ENCODE measurements at places on chromosomes 12 and 14.

DNA sequence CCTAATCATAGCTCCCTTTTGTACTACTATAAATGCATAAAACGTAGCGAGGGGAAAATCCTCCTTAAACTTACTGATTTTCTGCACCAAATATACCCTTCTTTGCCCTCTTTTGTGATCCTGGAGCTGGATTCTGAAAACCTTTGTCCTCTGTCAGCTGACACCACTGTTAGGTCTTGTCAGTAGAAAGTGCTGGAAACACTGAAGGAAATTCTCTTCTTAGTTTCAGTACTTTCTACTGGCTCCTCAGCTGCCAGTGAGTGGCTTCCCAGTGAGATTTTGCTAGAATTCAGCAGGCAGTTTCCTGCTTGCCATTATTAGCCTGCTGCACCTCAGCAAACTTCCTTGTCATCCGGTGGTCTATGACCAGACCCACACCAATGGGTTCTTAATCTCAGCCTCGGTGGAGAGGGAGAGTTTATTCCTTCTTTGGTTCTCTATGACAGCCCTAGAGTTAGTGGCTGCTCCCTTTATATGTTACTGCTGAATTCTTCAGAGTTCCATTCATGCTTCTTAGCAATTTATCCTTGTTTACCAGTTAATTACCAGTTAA is 476.2 kb downstream of the FSCB start:
- DNase-seq = no peak

- no peak for DNase-seq
Observed at GRCh38 chr12:16307856-16308475, 30.5 kb upstream of the SLC15A5 start.

DNA sequence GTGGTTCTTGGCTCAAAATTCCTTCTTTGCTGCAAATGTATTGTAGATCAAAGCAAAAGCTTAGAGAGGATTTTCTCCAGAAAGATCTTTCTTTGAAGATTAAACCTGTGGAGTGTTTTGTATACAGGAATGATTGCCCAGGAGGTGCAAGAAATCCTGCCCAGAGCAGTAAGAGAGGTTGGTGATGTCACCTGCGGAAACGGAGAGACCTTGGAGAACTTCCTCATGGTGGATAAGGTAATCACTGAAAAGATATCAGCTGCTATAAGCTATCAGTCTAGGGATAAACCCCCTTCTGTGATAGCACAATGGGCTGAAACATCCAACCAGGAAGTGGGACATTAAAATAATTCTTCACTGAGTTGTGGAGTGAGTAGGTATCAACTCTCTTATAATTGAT is 85.7 kb downstream of the MYRFL start:
- no peak for DNase-seq

DNA sequence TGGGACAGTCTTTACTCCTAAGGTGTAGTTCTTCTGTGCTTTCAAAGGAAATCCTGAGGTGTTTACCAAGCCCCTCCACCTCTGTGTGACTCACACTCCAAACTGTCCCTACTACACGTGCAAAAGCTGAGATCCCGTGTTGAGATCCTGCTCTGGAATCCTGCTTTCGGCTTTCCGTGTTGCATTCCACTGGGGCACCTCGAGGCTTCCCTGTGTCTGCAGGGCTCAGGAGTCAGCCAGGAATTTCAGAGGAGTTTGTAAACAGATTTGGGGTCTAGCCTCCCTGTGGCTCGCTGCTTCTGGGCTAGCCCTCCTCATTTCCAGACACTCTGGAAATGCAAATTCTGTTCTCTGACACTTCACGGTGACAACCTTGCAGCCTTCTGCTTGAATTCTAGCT is 48.4 kb downstream of the CACNA2D4 start:
- DNase-seq = no peak

GRCh38 chr12:1250641-1251040 is 259.6 kb downstream of the ERC1 start:
- no peak for DNase-seq

DNA sequence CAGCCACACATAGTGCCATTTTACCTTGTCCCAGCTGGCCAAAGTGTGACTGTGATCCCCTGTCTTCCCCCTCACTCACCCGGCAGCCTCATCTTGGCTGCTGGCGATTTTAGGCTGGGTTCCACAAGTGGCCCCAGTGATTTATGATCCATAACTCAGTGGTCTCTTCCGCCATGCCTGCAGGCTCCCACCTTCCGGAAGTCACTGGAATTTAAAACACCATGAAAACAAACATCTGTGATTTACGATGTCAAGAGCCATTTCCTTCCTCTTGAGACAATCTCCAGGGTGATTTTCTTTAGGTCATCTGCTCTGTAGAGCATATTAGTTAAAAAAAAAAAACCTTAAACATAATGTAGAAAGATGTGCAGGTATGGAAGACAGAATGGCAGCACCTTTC is 282.3 kb downstream of the CACNA1C start:
- no peak for DNase-seq

GRCh38 chr12:10174986-10175614 is 3.2 kb upstream of the OLR1 start:
- no peak for DNase-seq

DNA sequence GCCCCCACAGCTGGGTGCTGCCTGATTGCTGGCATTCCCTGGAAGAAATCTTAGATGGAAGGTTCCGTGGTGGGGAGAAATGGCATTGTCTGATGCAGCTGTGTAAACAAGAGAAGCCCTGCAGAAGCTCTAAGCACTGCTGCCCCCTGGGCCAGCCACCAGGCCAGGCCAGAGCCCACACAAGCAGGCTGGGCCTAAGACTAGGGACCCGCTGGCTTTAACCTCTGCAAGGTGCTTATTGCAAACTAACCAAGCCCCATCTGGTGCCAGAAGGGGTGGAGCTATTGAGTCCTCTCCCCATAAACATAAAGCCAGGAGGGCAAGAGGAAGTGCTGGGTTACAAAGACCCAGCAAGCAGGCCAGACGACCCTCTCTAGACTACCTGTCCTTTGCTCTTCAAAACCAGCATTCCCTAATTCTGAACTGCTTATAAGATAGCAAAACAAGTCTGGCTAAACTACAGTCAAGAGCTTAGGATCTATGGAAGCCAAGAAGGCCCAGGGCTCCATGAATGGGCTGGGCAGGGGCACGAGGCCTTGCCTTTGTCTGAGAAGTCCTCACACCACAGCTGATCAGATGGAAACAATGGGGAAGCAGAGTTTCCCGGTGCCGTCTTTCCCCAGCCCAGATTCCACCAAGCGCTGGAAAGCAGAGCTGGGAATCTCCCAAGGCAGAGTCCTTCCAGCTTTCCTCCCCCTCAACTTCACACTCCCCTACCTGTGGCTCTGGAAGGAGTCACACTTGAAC is 28.8 kb downstream of the P2RX4 start:
- no peak for DNase-seq

DNA sequence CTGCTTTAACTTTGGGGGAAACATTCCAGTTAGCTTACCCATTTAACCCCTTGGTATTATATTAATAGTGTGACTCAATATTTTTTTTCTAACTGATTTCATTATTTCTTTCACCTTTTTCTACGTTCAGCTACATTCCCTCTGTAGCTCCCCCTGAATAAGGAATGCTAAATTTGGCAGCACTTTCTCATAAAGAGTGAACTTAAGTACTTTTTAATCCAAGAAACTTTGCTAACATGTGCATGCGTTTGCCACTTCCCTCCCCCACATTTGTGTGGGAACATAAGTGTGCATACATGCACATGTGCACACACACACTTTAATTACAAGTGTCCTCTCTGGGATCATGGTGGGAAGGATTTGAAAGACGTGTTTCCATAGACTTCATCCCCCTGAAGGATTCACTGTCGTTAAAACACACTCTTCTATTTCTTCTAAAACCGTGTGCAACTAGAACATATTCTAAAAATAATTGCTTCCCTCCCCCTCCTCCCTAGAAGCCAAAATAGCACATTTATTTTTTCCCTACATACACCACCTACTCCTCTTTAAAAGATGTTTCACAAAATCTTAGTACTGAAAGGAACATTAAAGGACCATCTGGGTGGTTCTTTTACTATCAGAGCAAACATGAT is 142.6 kb downstream of the PPM1H start:
- DNase-seq = no peak

- DNase-seq = no peak
Observed at GRCh38 chr14:98548071-98548686, 723.8 kb downstream of the BCL11B start.
